ENCODE measurements at places on chromosomes 2 and 18.
A peak's percentile ranks its signal among the peaks of the same experiment; 100 is the strongest.

GRCh38 chr2:146754606-146755005, 1090.2 kb upstream of the ACVR2A start:
- DNase-seq = no peak
- H3K27ac ChIP-seq = no peak overlapping the region
- H3K27me3 ChIP-seq = no peaks in the 10 kb centered on the region
- no peak overlapping the region for H3K4me3 ChIP-seq
- no peaks in the 10 kb centered on the region for H3K36me3 ChIP-seq
- no peaks in the 10 kb centered on the region for H3K4me1 ChIP-seq

DNA sequence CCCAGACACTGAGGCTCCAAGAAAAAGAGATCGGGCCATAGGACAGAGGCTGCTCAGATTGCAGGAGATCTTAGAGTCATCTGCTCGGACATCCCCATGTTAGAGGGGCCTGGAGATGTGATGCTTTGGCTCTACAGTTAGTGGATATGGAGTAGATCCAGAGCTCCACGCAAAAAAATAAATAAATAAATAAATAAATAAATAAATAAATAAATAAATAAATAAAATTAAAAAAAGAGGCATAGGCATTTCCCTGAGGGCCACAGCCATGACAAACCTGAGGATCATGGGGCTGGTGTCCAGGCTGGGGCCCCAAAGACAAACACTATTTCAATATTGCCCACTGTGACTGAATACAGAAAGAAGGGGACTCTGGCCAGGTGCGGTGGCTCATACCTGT, 85.5 kb downstream of the PLB1 start:
- peaks cover 10% of the 10 kb centered on the region for H3K4me1 ChIP-seq

DNA sequence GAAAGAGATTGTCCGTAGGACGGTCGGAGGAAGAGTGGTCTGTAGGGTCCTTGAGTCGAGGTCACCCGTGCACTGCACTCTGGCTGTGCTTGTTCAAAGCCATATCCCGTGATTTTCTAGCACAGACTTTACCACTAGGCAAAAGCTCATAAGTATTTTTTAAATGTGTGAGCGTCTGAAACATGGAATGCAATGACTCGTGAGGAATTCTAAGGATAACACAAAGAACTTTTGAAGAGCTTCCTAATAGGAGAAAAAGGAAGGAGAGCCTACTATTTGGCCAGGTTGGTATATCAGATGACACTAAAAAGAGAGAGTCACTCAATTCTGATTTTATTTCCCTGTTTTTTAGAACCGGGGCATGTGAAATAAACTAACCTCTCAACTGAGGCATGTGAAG, 68.3 kb downstream of the CD28 start:
- H3K4me1 ChIP-seq = no peaks in the 10 kb centered on the region
- DNase-seq = no peak
- H3K36me3 ChIP-seq = no peaks in the 10 kb centered on the region
- H3K4me3 ChIP-seq = no peak overlapping the region
- H3K27me3 ChIP-seq = no peaks in the 10 kb centered on the region
- H3K27ac ChIP-seq = no peak overlapping the region

GRCh38 chr2:2590841-2591541, 259.9 kb upstream of the MYT1L start:
- H3K27me3 ChIP-seq = no peaks in the 10 kb centered on the region
- no peak overlapping the region for H3K27ac ChIP-seq
- H3K4me3 ChIP-seq = no peak overlapping the region
- H3K36me3 ChIP-seq = no peaks in the 10 kb centered on the region

DNA sequence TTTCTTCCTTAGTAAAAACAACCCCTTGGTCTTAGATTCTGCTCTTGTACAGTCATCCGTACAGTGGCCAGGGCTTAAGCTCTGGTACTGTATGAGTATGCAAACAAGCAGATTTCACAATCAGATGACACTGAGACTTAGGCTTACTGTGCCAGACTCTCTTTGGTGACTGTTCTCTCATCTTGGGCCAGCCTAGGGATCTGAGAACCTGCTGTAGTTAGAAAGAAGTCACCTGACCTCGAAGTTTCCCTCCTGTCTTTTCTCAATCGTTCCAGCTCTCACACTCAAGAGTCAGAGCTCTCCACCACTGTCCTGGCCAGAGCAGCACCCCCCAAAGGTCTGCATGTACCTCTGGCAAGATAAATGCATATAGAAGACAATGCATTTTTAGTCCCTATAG, 63.2 kb downstream of the ZEB2 start:
- H3K27ac ChIP-seq = peak overlapping the region; percentile 71
- peaks cover 100% of the 10 kb centered on the region for H3K4me1 ChIP-seq
- DNase-seq = peak; percentile 86
- peaks cover 5% of the 10 kb centered on the region for H3K36me3 ChIP-seq
- H3K4me3 ChIP-seq = no peak overlapping the region

DNA sequence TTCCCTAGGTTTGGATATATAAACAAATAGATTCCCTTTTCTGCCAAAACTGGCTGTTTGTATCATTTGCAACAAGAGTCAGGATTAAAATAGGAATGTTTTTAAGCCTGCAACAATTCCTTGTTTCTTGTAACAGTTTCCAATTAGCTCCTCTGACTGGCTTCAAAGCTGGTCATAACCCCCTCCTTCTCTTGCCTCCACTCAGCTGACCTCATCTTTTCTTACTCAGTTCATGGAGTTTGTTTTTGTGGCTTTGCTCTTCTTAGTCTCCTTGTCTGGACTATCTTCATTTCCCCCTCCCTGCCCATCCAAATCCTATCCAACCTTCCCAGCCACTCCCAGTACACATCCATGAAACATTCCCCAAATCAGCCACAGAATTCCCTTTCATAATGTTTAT, 14.3 kb upstream of the RAPH1 start:
- no peak overlapping the region for H3K4me3 ChIP-seq
- H3K36me3 ChIP-seq = no peaks in the 10 kb centered on the region
